ENCODE measurements at places on chromosomes 1 and 21. TPM values are rescaled to one million over a fixed set of nuclear protein-coding genes. Genes with fewer than 3 reads are reported as not detected.

The SOD1 gene
- total RNA-seq = 421 TPM

The CFAP45 gene
- 1.1 TPM for total RNA-seq

The SUCO gene
- 21.5 TPM for total RNA-seq

The E2F2 gene
- total RNA-seq = 0.16 TPM

The PDE9A gene
- 3.2 TPM for total RNA-seq

The CFAP107 gene
- not detected for total RNA-seq

The TEX38 gene
- 0.22 TPM for total RNA-seq

The LCE1A gene
- not detected for total RNA-seq

The GJA5 gene
- total RNA-seq = 69.8 TPM
